ENCODE measurements at places on chromosomes 3 and 15.

- no peak for DNase-seq
These were observed 29.5 kb downstream of the NANOGP8 start for GRCh38 chr15:35055416-35056105.

DNA sequence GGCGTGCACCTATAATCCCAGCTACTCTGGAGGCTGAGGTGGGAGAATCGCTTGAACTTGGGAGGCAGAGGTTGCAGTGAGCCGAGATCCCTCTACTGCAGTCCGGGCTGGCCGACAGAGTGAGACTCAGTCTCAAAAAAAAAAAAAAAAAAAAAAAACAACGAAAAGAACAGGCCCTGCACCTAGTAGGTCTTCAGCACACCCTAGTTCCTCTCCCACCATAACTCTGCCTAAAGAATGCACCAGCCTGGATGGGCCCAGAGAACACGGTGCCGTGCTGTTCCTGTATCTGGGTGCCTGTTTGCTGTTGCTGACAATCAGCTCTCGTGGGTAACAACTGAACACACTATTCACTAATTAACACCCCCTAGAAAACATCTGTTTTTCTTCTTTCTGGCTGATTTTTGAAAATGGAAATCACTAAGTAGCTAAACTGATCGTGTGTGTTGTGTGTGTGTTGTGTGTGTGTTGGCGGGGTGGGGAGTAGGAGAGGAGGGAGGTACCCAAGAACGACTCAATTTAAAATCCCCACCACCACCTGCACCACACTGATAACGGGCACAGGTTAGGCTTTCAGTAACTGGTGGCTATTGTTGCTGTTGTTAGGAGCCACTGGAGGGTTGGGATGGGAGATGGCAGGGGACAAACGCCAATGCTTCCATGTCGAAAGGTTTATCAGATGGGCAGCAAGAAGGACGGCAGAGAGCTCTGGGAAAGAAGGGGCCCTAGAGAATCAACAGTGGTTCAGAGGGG, 40.6 kb upstream of the MEX3B start:
- DNase-seq: no peak

GRCh38 chr15:31435912-31436628, 109.4 kb downstream of the KLF13 start:
- DNase-seq: no peak

- DNase-seq: no peak
These were observed 25.7 kb downstream of the SPATA12 start for GRCh38 chr3:57086201-57086600.

- peak; percentile 23 for DNase-seq
These were observed 26.4 kb upstream of the LAMP3 start for GRCh38 chr3:183188895-183189462.

DNA sequence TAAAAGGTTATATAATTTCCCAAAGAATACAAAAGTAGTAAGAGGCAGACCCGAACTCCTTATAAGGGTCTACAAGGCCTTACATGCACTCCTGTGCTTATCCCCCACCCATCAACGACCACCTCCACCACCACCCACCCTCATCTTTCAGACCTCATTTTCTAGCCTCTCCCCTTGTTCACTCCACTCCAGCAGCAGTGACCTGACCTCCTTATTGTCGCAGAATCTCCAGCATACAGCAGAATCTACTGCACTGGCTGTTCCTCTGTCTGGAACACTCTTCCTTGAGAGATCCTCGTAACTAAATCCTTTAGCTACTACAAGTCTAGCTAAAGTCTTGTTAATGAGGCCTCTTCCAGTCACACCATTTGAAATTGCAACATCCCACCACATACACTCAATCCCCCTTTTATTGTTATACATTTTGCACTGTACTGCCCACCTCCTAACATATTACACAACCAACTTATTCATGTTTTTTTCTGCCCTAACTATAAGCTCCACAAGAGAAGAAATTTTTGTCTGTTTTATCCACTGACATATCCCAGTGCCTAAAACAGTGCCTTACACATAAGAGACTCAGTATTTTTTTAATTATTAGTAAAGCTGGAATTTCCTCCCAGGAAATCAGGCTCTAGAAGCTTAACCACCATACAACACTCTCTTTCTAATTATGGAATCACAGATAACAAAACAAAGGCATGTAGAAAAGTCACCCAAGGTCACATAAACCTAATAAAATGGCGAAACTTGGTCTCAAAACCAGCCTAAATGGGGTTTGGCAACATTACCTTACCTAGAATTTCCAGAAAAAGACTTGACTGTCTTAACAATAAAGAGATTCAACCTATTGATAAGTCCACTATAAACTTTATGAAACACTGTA, 40.2 kb downstream of the ZNF148 start:
- DNase-seq: no peak

DNA sequence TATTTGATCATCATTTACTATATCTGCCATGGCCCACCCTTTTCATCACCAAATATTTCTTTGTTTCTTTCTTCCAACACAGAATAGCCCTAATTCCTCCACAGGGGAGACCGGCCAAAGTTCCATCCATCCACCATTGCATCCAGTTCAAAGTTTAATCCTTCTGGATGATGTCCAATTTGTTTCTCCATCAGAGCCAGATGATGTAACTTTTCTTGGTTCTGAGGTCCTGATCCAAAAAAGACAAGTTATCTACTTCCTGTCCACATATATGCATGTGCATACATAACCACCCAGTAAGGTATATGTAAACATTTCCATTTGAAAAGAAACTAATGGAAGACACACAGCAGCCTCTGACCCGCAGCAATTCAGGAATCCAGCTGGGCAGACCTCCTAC, 237.3 kb downstream of the SHOX2 start:
- no peak for DNase-seq

DNA sequence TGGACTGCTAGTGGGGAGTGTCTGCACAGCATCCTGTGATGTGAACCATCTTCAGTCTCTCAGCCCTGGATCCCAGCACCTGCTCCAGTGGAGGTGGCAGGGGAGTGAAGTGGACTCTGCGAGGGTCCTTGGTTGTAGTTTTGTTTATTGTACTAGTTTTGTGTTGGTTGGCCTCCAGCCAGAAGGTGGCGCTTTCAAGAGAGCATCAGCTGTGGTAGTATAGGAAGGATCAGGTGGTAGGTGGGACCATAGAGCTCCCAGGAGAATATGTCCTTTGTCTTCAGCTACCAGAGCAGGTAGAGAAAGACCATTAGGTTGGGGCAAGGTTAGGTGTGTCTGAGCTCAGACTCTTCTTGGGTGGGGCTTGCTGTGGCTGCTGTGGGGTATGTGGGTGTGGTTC, 20.9 kb downstream of the NEK11 start:
- no peak for DNase-seq

DNA sequence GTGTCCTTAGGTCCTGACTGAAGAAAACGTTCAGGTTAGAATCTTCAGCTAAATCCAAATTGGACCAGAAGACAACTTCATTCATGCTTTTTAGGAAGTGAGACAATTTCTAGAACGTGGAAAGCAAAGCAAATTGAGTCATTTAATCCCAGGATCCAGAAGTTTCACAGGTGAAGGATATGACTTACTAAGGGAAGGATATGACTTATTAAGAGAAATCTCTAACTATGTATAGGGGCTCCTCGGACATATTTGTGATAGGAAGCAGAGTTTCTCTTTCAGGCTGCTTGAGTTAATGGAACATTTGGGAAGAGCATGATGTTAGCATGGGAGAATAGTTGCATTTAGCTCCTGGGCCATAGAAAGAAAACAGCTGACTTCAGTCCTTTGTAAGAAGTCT, 16.1 kb upstream of the PLOD2 start:
- DNase-seq: no peak

GRCh38 chr15:24786347-24786746, 110.8 kb downstream of the NPAP1 start:
- no peak for DNase-seq

GRCh38 chr3:187012609-187013051, 82.3 kb downstream of the ST6GAL1 start:
- DNase-seq: no peak

DNA sequence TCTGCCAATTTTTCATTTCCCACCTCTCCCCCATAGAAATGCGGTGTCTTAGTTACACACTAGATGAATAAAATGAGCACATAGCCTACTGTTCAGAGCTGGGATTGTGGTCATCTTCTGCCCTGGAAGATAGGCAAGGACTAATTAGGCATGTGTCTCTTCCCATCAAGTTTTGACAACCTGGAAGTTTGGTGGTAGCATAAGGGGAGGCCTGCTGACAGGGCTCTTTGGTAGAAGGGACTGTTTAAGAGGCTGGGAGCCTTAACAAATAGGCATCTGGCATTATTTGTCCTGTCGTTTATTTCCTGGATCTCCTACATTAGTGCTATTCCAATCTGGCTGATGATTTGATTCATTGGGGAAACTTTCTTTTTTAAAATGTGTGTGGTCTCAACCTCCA, 512.3 kb downstream of the ZNF385D start:
- DNase-seq: no peak

DNA sequence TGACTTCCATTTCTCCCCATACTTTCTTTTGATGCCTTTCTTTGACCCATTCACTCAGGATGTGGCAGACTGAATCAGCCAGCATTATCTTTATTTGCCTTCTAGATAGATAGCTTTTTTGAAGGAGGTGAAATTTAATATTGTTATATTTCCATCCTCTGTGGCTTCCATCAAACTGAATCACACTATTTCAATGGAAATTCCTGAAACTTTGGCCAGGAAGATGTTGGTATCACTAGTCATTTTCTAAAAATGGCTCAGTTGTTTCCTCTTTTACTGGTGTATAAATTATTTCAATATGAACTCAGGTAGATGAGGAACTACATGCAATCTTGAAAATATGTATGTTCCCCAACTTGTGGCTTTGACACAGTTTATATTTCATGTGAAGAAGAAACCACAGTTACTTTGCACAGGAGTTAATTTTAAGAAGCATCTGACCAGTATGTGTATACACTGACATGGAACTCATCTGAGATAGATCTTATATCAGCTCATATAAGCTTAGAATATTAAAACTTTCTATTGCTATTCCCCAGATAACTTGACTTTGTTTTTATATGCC, 248.3 kb downstream of the CGGBP1 start:
- no peak for DNase-seq

DNA sequence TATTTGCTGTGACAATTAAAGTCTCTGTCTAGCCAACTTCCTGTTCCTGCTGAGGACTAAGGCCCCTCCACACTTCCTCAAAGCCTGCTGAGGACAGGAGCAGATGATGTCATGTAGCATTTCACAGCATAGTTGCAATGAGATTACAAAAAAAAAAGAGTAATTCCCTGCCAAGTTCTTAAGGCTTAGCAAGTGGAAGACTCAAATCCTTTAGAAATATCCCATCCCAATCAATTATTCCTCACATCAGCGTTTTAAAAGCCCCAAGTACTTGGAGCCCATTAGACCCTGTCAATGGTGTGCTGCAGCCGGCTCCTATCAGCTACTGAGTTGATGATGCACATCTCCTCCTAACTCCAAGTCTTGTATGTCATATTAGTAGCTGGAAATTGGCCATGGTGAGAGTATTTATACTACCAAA, 51.7 kb downstream of the TRANK1 start:
- no peak for DNase-seq

DNA sequence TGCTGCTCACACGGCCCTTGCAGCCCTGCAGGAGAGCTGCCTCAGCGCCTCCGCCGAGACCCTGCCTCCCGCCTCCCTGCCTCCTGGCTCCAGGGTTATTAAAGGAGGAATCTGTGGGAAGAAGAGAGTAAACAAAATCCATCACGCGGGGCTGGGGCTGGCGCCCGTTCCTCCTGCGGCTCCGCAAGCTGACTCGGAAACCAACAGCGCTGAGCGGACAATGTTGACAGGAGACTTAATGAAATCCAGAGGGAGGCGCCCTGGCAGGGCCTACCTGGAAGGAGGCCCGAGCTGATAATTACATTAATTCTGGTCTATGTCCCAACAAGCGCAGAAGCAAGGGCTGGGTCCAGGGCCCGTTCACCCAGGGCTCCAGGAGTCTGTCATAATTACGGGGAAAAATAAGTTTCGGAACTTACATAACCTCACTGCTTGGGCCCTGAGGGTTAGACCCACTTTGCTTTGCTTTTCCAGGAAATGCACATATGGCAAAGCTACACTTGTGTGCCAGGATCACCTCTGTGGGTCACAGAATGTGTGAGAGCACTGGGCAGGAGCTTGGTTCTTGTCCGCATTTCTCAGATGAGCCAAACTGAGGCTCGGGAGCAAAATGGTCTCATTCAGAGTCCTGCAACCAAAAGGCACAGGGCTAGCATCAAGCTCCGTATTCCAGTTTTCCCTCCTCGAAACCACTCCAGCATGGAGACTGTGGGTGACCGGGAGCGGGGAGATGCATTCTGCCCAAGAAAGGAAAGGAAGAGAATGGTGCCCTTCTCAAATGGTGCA, 43.8 kb upstream of the SLC6A6 start:
- no peak for DNase-seq

- DNase-seq: no peak
These were observed 294.8 kb upstream of the EPHA3 start for GRCh38 chr3:88812576-88812975.

- no peak for DNase-seq
These were observed 23.8 kb downstream of the EFCAB12 start for GRCh38 chr3:129404610-129405009.

- no peak for DNase-seq
These were observed 34.0 kb upstream of the SLC6A11 start for GRCh38 chr3:10781981-10782380.

- no peak for DNase-seq
These were observed 1026.6 kb downstream of the ROBO1 start for GRCh38 chr3:78741066-78741645.

DNA sequence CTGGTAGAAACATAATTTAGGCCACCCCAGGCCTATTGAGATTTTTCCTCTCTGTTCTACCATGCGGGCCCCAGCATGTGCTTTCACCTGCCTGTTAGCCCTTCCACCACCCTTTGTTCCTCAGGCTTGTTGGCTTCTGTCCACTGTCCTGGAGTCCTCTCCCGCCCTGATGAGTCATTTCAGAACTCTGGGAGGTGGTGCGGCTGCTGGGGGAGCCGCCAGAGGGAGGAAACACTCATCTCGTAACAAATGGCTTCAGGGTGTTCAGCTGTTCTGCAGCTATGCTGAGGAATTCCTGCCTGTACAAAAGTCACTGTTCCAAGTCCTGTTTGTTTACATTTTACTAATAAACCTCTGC, 36.3 kb downstream of the LRTM1 start:
- DNase-seq: peak; percentile 67
